NCI-H1694 (cell line): ENCODE measurements at places on chromosomes 5 and 9.

- DNase-seq, result no peak
These were observed 52.4 kb downstream of the FSD1L start for GRCh38 chr9:105500108-105500766.

DNA sequence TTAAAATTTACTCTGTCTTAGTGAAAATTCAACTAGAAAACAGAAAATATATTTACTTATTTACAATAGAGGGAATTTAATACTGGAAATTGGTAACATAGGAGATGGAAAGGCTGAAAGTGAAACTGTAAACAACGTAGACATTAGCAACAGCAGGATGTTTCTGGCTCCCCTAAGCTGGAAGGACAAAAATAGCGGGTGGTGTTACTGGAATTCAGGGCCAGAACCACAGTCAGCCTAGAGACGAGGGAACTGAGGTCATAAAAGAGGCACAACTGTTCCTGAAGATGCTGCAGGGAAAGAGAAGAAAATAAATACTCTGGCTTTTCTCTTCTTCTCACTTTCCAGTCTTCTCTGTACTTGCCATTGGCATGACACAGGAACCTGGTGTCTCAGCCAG, 80.4 kb upstream of the NIPBL start:
- no peak for DNase-seq

DNA sequence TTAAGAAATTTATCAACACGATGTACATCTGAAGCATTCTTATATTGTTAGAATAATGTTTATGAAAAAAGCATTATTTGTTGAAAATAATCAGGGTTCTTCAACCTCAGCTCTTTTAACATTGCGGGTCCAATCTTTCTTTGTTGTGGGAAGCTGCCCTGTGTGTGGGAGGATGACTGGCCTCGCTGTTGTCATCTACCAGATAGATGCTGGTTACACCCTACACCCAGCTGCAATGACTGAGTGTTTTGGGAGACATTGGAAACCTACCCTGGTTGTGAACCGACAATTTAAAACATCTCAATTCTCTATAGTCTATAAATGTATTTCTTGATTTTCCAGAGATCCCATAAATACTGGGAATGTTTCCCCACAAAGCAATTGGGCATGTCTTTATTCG, 794.2 kb upstream of the CDH10 start:
- no peak for DNase-seq

GRCh38 chr5:168947212-168947868, 353.6 kb downstream of the SLIT3 start:
- DNase-seq, result peak; percentile 32
